ENCODE measurements at places on chromosomes 11 and 22.

GRCh38 chr11:118222437-118222836 is 2.4 kb downstream of the JAML start:
- DNase-seq: no peak

GRCh38 chr11:69475866-69476471 is 5.5 kb upstream of the LINC01488 start:
- no peak for DNase-seq

DNA sequence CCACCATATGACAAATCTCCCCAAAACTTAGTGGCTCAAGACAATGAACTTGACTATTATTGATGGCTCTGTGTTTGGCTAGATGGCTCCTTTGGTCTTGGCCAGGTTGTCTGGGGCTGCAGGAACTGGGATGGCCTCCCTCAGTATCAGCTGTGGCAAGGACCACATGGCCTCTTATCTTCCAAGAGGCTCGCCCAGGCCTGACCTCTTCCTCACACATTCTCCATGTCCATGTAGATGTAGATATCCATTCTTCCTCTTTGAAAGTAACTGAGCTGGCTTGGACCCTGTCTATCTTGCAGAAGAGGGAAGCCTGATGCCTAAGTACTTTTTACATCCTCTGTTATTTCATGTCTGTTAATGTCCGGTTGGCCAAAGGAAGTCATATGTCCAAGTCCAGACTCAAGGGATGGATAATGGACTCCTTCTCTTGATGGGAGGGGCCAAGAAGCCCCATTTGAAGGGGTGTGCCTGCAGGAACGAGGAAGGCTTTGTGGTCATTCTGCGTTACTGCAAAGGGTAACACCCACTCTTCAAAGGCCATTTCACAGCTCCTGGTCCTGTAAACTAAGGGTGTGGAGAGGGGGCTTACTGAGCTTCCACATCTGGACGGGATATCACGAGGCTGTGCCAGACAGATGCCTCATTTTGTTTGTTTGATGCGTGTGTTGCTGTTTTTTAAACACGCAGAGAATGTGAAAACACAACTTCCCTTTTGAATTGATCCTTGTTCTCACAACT is 87.1 kb downstream of the GRIK4 start:
- DNase-seq: no peak

DNA sequence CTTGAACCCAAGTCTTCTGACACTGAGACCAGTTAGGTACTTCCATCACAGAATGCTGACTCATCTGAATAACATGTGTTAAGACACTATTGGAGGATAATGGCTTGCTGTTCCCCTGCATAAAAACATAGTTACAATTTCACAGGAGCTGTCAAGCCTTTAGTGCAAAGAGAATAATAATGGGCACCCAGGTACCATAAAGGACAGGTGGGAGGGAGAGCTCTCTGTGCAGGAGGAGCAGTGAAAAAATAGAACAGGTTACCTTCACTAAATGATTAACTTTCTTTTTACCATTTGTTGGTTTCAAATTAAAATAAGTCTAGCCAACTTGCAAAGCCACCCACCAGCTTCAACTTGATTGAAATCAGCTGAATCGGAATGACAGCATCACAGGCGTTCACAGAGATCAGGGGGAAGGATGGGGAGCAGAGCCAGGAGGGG is 173.2 kb downstream of the DSCAML1 start:
- no peak for DNase-seq

- DNase-seq: no peak
Measured at GRCh38 chr11:7691759-7692350, 14.4 kb downstream of the OVCH2 start.

- no peak for DNase-seq
Measured at GRCh38 chr22:20427104-20427944, 10.3 kb downstream of the SCARF2 start.

- DNase-seq: no peak
Measured at GRCh38 chr22:47781024-47781423, 1018.6 kb downstream of the TBC1D22A start.

GRCh38 chr11:63897459-63898146 is 19.4 kb downstream of the RCOR2 start:
- no peak for DNase-seq

GRCh38 chr11:213111-213510 is 5.6 kb downstream of the RIC8A start:
- no peak for DNase-seq

GRCh38 chr11:27913650-27914049 is 194.3 kb downstream of the KIF18A start:
- DNase-seq: peak; percentile 25

DNA sequence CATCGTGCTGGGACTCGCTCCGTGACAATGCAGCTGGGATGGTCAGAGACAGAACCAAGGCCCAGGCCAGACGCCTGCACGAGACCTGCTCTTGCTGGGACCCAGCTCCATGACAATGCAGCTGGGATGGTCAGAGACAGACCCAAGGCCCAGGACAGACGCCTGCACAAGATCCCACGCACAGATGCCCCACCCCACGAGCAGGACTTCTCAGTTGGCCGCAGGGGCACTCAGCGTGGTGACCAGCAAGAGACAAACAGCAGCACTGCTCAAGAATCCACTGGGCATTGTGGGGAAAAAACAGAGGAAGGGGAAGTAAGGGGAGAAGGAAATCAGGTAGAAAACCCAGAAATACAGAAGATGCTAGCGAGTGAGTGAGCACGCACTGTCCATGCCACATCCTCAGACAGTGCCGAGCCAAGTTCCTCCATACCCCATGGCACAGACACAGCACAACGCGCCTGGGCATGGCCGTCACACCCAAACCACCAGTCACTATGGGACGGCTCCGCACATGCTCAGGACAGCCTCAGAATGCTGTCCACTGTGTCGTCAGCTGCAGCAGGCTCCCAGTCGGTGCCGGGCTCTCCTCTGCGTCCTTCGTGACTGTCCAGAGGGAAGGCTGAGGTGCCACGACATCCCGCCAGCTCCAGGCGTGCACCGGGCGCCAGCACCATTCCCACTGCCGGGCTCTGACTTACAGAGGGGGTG is 44.5 kb downstream of the BRD1 start:
- no peak for DNase-seq

GRCh38 chr22:17787716-17788330 is 13.6 kb upstream of the BID start:
- no peak for DNase-seq

GRCh38 chr22:21043860-21044535 is 1.7 kb upstream of the LRRC74B start:
- DNase-seq: no peak

GRCh38 chr11:34658071-34659015 is 37.5 kb downstream of the EHF start:
- DNase-seq: no peak

GRCh38 chr11:24155792-24156191 is 341.1 kb upstream of the LUZP2 start:
- no peak for DNase-seq

- peak; percentile 71 for DNase-seq
Measured at GRCh38 chr11:19577976-19578619, 134.5 kb upstream of the NAV2 start.

GRCh38 chr11:115939731-115940421 is 435.7 kb upstream of the CADM1 start:
- no peak for DNase-seq

DNA sequence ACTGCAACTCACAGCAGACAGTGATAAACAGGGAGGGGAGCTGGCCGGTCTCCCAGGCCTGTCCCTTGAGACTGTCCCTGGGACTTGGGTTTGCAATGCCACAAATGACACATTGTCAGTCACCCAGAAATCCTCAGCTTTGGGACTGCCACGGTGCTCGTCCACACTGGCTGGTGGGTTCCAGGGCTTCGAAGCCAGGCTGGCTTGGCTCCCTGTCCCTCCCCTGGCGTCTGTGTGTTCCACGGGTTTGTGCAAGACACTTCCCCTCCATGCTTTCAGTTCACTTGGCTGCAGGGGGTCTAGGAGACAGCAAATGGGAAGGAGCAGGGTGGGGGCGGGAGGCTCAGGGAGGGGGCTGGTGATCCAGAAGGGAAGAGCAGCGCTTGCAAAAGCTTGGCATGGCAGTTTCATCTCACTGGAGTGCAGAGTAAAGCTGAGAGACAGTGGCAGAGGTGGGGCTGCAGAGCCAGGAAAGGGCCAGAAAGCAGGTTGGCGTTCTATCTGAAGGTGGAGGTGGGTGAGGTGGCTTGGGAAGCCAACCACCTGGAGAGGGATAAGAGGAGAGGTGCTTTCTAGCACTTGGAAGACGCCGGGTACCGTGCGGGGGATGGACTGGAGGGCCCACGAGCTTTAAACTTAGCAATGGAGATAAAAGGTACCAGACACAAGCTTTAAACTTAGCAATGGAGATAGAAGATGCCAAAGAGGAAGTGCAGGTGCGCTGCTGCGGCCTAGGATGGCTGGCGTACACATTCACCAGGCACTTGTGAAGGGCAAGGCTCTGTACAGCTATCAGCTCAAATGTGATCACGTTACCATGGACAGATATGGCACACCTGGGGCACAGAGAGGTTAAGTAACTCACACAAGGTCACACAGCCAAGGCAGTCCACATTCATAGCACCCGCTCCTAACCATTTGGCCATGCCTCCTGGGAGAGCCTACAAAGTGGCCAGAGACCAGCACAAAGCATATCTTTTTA is 86.4 kb upstream of the SHISAL1 start:
- DNase-seq: no peak

GRCh38 chr22:37196539-37197450 is 8.7 kb upstream of the C1QTNF6 start:
- DNase-seq: peak; percentile 95

GRCh38 chr11:1302461-1303125 is 6.8 kb downstream of the TOLLIP start:
- DNase-seq: no peak

DNA sequence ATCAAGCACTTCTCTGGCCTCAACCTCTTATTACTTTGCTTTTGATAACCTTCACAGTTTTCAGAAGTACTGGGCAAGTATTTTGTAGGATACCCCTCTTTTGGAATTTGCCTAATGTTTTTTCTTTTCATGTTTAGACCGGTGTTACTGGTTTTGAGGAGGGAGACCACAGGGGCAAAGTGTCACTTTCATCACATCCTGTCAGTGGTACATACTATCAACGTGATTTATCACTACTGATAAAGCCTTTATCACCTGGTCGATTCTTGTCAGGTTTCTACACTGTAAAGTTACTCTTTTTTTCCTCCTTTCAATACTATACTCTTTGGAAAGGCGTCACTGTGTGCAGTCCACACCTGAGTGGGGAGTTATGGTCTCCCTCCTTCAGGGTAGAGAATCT is 26.7 kb downstream of the QSER1 start:
- DNase-seq: no peak
